ENCODE measurements at places on chromosomes 5 and 9.

- no peak for DNase-seq
Observed at GRCh38 chr5:43554497-43554896, 2.4 kb downstream of the PAIP1 start.

DNA sequence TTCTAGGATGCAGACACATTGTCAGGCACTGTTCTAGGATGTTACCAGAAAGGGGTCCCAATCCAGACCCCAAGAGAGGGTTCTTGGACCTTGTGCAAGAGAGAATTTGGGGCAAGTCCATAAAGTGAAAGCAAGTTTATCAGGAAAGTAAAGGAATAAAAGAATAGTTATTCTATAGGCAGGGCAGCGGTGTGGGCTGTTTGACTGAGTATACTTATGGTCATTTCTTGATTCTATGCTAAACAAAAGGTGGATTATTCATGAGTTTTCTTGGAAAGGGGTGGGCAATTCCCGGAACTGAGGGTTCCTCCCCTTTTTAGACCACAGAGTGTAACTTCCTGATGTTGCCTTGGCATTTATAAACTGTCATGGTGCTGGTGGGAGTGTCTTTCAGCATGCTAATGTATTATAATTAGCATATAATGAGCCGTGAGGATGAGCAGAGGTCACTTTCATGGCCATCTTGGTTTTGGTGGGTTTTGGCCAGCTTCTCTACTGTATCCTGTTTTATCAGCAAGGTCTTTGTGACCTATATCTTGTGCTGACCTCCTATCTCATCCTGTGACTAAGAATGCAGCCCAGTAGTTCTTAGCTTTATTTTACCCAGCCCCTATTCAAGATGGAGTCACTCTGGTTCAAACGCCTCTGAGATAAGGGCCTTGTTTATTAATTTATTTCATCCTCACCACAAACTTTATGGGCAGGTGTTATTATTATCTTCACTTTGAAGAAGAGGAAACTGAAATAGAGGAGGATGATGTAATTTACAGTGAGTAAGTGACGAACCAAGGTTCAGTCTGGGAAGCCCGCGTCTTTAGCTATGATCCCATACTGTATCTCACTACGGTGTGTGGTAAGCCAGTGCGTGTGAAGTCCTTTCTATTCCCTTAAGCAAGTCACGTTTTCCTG is 186.0 kb upstream of the KLF4 start:
- no peak for DNase-seq

DNA sequence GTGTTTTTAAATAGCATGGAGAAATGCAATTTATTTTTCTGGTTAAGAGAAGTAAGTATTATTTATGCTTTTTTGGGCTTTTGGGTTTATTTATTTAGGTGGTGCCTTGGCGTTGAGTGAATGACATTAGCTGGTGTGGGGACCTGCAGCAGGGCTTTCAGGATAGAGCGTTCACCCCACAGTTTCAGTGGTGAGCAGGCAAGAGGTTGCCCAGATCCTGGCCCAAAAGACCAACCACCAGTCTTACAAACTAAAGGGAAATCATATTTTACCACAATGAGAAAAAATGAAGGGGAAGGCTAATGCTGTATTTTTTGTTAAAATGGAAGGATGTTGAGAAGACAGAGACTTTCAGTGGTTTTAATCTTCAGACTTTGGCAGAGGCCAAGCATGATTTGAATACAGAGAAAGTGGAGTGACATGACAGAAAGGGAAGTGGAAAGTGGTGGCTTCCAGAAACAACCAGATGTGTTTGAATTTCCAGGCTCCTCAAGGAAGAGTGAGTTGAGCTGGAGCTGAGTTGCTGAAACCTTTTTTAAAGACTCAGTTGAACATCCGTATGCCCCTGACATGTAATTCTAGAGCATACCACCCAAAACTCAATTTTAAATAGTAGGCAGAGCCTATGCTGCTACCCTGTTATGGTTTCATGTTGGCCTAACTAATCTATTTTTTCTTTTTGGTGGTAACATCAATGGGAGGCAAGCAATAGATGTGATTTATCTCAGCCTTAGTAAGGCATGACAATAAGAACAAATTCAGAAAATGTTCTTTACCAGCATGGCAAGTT is 94.8 kb downstream of the AOPEP start:
- DNase-seq = no peak

DNA sequence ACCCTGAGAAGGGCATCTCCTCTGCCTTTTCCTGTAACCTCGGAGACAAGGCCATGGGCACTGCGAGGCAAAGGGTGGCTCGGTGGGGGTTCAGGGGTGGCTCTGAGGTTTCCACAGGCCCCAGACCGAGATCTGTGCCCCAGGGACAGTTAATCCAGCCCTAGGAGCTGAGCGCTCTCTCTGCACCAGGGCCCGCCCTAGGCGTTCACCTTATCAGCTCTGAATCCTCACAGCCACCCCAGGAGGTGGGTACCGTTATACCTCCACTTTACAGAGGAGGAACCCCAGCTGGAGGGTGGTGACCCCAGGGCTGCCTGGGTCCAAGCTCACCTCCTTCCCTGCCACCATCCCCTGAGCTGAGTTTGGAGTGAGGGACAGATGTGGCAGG is 2.3 kb upstream of the ENG start:
- DNase-seq = no peak

DNA sequence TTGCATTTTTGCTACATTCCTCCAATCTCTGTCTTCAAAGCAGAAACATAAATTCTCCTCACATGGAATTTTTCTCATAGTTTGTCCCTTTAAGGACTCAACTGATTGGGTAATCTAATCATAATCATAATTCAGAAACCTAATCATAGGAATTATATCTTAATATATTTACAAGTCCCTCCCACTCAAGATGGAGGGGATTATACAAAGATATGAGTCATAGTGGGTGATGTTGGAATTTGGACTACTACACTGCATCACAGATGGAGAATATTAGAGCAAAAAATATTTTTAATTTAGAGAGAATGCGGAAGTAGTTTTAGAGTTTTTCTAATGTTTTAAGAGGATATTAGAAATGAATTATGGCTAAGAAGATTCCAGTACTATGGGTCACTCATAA is 1034.0 kb downstream of the DTWD2 start:
- no peak for DNase-seq

DNA sequence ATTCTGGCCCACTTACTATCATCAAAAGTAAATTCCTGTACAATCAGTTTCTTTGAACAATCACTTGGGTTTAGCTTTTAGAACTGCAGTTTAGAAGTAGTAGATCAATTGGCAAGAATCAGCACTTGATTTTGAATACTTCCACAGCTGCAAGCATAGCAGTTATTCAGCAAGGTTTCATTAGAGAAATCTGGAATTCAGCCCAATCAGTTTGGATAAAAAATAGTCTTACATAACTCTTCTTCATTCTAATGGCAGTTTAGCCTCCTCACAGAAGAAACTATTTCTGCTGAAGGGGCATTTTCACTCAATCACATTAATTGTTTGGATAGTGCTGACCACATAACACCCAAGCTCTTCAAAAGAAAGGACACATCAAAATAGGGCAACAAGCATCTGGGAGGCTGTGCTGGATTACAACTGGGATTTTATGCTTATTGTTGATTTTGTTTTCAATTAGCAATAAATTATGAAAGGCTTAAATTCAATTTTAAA is 336.2 kb upstream of the PDE4D start:
- no peak for DNase-seq
